NCI-H69 (cell line): ENCODE measurements at places on chromosomes 13 and 19.
A peak's percentile ranks its signal among the peaks of the same experiment; 100 is the strongest.

GRCh38 chr19:3655402-3656072 lies 28.9 kb upstream of the CACTIN start:
- DNase-seq: peak; percentile 85

DNA sequence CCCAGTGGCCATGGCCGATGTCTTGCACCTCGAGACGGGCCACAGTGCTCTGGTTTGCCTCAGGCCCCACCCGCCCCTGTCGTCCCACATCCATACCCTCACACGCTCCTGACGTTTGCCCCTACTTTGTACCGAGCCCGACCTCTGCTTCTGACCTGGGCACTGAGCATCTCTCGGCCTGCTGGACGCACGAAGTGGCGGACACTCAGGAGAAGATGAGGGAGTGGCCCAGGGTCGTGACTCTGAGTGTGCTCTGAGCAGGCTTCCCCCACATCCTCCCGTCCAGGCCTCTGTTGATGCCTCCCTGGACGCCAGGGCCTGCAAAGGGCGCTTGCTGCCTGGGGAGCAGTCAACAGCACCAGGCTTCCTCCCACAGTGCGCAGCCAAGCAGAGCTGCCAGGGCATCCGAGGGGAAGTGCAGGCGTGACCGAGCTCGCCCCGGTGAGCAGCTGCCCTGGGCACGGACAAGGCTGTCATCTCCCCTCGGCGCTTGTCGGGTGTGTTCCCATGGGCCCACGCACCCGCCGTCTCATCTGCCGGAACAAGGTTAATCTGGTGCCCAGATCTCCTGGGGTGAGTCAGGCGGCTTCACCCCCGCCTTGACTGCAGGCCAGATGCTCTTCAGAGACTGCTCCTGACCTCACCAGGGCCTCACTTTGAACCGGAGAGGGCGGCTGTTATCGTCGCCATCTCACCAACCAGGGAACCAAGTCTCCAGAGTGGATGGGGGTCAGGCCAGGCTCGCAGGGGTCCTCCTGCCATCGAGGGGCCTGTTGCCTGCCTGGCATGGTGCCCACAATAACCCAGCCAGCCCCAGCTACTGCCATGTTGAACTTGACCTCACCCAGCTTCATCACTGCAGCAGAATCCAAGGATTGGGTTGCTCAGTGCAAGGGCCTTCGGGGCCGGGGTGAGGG lies 27.2 kb downstream of the COMP start:
- DNase-seq: peak; percentile 25

- no peak for DNase-seq
Observed at GRCh38 chr19:48986211-48986610, 6.9 kb downstream of the GYS1 start.

DNA sequence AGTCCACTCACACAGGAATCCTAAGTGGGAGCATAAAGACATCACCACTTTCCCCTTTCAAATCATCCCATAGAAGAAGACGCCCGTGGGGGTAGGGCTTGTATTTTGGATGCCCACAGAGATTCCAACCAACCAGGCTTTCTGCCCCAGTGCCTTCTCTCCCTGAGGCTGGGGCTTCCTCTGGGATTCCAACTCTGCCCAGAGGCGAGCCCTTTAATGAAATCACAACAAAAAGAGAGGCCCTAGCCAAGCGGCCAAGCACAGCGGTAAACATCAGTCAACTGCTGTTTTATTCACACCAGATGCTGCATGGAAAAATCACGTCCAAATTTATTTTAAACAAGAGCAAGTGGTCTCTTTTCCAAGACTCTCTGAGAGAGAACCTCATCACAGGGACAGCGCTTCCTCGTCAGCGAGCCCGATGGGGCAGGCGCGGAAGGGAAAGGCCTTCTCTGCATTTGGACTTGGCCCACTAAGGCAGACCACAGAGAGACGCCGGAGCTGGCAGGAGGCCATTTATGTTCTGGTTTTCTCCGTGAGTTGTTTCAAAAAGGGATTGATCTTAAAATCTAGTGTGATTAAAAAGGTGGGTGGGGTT lies 31.5 kb downstream of the ADPRHL1 start:
- no peak for DNase-seq

GRCh38 chr19:8457209-8457608 lies 12.4 kb downstream of the HNRNPM start:
- DNase-seq: peak; percentile 10

GRCh38 chr19:17575871-17576757 lies 20.7 kb downstream of the COLGALT1 start:
- no peak for DNase-seq

DNA sequence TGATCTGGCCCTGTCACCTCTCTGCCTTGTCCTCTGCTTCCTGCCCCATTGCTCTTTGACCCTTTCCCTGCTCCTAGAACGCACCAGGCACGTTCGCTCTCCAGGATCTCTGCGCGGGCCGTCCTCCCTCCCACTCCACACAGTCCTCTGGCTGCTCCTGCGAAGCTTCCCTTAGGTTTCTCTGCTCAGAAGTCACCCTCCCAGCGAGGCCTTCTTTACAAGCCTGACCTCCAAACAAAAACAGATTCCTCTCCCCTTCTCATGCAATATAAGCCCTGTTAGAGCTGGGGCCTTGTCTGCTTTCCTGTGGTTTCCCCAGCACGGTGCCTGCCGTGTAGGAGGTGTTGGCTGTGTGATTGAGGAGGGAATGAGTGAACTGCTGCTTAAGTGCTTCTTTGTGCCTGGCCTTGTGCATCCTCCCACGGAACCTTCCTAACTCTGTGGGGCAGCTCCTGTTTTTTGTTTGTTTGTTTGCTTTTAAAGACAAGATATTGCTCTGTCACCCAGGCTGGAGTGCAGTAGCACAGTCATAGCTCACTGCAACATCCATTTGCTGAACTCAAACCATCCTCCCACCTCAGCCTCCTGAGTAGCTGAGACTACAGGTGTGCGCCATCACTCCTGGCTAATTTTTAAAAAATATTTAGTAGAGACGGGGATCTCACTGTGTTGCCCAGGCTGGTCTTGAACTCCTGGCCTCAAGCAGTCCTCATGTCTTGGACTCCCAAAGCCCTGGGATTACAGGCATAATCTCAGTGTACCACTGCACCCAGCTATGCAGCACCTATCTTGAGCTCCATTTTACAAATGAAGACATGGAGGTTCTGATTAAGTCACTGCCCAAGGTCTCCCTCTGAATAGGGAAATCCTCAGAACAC lies 82.0 kb downstream of the SIPA1L3 start:
- DNase-seq: no peak

DNA sequence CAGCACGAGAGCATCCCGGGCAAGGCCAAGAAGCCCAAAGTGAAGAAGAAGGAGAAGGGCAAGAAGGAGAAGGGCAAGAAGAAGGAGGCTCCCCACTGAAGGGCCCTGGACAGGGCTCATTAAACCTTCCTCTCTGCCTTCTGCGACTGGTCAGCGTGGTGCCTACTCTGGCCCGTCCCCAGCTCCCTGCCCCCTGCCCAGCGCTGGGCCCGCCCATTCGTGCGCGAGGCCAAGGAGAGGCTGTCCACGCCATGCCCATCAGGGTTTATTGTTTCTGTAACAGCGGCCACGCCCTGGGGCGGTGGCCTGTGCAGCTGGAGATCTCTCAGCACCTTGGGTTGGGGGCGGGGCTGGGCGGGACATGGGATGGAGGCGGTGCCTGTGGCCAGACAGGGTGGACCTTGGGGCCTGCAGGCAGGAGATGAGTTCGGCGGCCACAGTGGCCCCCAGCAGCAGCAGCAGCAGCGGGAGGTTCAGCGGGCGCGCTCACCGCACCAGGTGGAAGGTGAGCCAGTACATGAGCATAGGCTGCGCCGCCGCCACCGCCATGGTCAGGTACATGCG lies 897 bp downstream of the C19orf33 start:
- peak; percentile 97 for DNase-seq

- DNase-seq: no peak
Observed at GRCh38 chr19:15769586-15769985, 17.9 kb upstream of the OR10H5 start.
